ENCODE measurements at places on chromosomes 2 and 18. TPM values are rescaled to one million over a fixed set of nuclear protein-coding genes. Genes with fewer than 3 reads are reported as not detected.

Gene MOGAT1
- total RNA-seq: not detected

Gene PSD4
- total RNA-seq: 272 TPM

Gene MDH1B
- total RNA-seq: 0.08 TPM

Gene SNORC
- 1.3 TPM for total RNA-seq

Gene ANKAR
- 7.0 TPM for total RNA-seq

Gene SERPINB8
- total RNA-seq: 9.3 TPM

Gene VAMP8
- total RNA-seq: 132 TPM

Gene SLC5A7
- not detected for total RNA-seq

Gene EGR4
- total RNA-seq: not detected

Gene TMEM163
- total RNA-seq: 2.3 TPM

Gene EVX2
- not detected for total RNA-seq

Gene CFAP65
- not detected for total RNA-seq

Gene CAD
- total RNA-seq: 39.7 TPM

Gene NEB
- total RNA-seq: 0.45 TPM

Gene WIPF1
- total RNA-seq: 574 TPM

Gene ASTL
- 0.53 TPM for total RNA-seq

Gene ELMOD3
- total RNA-seq: 19.2 TPM

GRCh38 chr2:10900216-10901109 is 11.3 kb upstream of the KCNF1 start:
- no peak for DNase-seq

DNA sequence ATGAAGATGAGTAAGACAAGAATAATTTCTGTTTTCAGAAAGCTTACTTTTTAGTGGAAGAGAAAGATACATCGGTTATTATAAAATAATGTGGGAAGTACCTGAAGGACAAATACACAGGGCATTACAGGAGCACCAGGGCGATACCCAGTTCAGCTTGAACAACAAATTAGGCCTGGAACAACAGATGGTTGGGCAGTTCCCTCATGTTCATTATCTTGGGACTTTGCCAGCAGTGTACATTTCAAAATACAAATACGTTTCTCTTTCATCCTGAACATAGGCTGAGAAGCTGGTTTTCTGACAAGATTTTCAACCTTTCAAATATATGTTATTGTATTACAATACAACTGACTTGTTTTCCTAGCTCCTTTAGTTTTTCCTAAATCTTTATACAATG is 79.6 kb downstream of the TGIF1 start:
- DNase-seq: no peak

GRCh38 chr2:26049641-26050040 is 15.8 kb downstream of the RAB10 start:
- DNase-seq: no peak

DNA sequence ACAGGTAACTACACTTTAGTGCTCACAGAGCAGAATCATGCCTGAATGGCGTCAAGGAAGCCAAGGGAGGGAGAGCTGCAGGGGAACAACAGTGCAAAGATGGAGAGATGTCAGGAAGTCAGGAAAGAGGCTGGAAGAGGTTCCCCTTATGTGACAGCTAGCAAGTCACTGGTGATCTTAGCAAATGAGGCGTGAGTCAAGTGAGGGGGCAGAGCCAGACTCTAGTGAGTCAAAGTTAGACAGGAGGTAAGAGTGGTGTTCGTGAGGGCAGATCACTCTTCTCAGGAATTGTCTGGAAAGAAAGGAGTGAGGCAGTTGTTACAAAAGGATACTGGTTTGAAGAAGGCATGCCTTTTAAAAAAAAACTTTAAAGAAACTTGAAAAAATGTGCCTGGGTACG is 87.1 kb downstream of the MEP1B start:
- no peak for DNase-seq

DNA sequence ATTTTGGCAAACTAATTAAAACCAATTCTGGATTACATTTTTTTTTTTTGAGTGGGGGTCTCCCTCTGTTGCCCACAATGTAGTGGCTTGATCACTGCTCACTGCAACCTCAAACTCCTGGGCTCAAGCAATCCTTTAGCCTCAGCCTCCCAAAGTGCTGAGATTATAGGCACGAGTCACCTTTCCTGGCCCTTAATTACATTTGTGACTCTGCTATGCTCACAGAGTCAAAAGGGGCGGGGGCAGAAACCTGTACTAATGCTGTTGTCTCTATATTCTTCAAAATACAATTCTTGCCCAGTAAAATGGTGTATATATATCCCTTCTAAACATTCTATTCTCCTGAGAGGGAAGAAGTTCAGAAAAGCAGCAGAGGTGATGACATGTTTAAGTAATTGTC is 23.2 kb downstream of the PRKD3 start:
- DNase-seq: no peak

GRCh38 chr2:88574445-88574844 is 52.8 kb downstream of the EIF2AK3 start:
- no peak for DNase-seq

GRCh38 chr2:224202281-224202865 is 163.3 kb upstream of the SERPINE2 start:
- DNase-seq: no peak

GRCh38 chr2:33336036-33336625 is 140.3 kb upstream of the RASGRP3 start:
- DNase-seq: no peak

DNA sequence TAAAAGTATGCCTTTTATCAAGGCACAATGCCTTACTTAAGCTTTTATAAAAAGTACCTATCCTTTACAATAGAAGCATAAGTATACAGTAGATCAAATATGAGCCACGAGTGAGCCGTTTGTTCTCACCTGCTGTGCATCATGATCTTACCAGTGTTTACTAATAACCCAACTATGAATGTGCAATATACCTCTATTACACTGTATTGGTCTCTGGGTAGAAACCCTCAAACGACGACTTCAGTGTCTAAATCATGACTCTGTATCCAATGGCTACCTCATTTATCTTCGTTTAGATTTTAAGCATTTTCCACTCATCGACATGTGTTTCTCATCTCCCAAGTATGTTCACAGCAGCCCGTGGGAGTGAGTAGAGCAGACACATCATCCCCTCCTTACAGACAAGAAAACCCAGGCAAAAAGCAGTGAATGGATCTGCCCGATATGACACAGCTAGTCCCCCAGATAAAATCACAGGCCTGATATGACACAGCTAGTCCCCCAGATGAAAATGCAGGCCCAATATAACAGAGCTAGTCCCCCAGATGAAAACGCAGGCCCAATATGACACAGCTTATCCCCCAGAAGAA is 279.8 kb downstream of the TNS1 start:
- no peak for DNase-seq

- DNase-seq: no peak
Measured at GRCh38 chr2:41717839-41718238, 330.0 kb upstream of the PKDCC start.

- DNase-seq: no peak
Measured at GRCh38 chr2:198129609-198130008, 325.2 kb downstream of the PLCL1 start.

DNA sequence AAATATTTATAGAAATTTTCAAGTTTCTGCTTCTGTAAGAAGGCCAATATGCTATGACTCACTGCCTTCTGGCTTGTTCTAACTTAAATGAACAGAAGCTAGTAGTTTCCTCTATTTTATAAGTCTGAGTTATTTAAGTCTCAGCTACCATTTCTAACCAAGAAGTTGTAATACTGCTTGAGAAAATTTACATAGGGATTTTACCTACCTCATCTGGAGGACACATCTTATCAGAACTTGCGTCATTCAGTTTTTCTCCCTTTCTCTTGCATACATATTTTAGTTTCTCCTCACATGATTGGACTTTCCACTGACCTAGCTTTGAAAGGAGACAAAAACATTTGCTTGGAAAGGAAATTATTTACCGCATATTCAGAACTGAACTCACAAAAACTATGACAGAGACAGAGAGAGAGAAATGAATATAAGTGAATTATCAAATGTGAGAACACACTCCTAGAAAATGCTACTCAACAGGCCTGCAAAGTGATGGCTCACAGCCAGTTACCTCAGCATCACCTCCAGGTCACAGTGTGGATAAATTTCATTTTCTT is 81.1 kb upstream of the CD302 start:
- DNase-seq: no peak

DNA sequence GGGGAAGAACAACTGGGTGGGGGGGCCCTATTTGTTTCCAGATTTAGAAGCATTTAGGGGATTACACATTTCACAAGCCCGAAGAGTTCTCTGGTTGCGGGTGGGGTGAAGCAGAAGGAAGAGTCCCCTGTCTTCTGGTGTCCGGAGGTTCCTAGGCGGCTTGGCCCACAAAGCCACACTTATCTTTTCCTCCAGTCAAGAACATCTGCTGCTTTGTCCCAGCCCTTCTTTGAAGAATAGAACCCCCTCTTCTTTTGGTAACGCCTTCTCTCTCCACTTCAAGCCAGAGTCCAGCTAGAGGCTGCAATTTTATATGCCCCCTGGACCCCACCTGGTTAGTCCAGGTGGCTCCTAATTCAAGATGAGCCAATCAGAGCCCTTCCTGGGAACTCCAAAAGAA is 15.8 kb downstream of the BOLA3 start:
- no peak for DNase-seq

DNA sequence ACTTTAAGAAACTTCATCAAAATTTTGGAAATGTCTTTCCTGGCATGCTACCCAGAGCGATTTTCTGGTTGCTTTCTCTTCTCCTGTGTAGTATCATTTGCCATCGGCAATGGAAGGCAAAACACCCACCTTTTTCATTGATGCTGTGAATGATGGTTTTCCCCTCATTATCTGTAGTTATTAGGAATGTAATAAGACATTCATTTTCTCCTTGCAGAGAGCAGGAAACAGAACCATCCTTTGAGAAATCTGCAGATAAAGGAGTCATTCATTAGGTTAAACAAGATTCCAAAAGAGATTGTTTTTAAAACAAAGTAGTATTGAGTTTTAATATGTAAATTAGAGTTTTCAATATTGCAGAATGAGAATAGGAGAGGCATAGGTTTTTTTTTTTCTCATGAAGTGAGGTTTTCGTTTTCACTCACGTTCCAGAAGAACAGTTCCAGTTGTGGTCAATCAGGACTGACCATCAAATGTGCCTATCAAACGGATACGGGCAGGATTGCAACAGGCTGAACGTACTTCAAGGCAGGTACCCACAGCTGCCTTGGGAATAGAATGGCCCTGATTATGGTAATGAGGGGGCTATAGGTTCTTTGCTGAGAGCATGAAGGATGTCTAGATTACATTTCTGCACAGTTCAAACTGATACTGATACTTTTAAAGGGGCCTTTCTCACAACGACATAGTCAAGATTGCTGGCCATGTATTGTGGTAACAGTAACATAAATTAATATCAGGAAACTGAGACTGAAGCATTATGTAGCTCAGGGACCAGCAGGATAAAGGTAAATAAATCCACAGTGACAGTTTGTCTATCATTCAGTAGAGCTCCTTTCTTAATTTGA is 49.8 kb upstream of the PLA2R1 start:
- no peak for DNase-seq

GRCh38 chr2:5751873-5752482 is 59.8 kb downstream of the SOX11 start:
- DNase-seq: no peak

DNA sequence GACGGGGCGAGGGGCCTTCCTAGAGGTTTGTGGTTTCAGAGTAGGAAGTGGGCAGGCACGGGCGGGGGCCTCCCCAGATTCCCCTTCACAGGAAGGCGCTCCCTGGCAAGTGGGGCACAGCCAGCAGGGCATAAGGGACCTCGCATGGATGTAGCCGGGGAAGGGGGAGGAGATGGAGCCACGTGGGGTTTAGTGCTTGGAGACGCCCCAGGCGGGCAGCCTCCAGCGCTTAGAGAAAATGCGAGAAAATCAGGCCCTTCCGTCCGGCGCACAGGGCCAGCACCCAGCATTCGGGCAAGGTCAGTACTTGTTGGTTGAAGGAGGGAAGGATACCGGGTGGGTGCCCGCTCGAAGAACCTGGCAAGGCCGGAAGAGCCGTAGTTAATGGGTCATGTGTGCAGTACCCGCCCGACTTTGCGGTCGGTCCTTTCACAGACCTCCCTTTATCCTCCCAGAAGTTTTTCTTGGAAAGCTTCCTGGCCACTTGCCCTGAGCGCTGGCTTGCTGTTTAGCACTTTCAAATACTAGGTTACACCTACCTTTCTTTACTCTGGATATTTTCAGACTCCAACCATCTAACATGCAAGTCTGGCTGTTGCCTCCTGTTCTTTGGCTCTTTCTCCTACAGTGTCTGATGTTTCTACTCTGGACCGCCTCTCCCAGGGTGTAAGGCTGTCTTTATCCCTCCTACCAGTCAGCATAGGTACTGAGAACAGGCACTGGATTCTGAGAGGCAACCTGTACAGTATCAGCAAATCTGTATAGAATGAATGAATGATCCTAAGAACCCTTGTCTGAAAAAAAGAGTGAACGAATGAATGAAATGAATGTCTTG is 78.1 kb downstream of the CIB4 start:
- no peak for DNase-seq

GRCh38 chr2:26477911-26478253 is at the start of gene OTOF:
TSS of gene OTOF (minus strand) at chr2:26478124.
- DNase-seq: no peak

GRCh38 chr2:85230679-85231467 is 96.9 kb downstream of the TGOLN2 start:
- DNase-seq: no peak

GRCh38 chr2:108866041-108866440 is 79.5 kb downstream of the CCDC138 start:
- no peak for DNase-seq

DNA sequence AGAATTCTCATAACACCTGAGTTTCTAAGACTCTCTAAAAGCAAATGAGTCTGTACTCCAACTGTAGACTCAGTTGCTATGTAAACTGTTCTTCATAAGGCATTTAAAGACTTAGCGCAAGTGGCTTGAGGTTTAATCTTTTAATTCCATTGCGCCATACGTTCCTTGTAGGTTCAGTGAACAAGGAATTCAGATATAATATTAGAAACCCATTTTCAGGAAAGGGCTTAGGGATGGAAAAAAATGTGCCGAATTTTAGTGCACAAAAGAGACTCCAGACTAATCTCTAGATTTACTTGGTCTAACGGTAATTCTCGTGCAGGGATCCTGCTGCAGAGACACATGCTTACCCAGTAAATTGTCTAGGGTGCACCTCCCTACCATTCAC is 268.9 kb upstream of the TANK start:
- no peak for DNase-seq

DNA sequence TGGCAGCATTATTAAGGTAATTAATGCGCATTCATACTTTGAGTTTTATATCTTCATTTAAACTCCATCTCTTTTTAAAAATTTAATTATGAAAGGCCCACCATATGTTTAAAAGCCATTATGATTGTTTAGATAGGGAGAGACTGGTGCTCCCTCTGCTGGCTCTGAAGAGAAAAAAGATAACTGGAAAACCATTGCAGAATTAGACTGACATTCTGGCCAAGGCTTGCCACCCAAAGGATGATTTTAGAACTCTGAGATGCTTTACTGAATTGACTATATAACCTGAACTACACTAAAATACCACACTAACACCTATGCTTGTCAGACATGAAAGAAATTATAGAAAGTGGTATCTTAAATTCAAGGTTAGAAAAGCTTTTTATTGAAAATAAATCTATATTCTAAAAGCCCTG is 127.6 kb upstream of the SPOPL start:
- no peak for DNase-seq

GRCh38 chr18:3867236-3867635 is 417.3 kb downstream of the TGIF1 start:
- no peak for DNase-seq

- no peak for DNase-seq
Measured at GRCh38 chr18:12531749-12532148, 124.0 kb downstream of the PRELID3A start.
